ENCODE measurements at places on chromosomes 4 and X.

DNA sequence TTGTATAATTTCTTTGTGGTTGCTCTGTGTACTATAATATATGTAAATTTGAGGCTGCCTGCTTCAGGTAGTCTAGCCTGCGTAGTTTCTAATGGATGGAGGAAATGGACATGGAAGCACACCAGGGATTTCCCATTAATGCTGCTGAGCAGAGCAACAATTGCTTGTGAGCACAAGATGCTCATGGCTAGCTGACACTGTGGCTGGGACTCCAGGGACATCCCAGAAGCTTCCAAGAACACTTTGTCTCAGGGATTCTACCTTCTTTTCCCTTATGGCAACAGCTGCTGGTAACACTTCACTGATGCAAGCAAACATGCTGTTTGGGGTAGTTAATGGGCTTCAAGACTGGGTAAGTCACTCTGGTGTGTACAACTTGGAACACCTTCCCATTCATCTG, 66.1 kb downstream of the TENT5D start:
- DNase-seq, result no peak

- DNase-seq, result no peak
These were observed 15.0 kb downstream of the APELA start for GRCh38 chr4:164892018-164892417.

DNA sequence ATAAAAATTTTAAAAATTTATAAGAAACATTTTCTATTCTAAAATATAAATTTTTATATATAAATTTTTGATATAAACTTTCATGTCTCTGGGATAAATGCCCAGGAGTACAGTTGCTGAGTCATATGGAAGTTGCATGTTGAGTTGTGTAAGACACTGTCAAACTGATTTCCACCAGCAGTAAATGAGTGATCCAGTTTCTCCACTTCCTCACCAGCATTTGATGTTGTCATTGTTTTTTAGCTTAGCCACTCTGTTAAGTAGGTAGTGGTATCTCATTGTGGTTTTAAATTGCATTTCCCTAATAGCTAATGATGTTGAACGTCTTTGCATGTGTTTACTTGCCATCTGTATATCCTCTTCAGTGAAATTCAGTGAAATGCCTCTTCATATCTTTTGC, 66.5 kb downstream of the MAMLD1 start:
- DNase-seq, result no peak

DNA sequence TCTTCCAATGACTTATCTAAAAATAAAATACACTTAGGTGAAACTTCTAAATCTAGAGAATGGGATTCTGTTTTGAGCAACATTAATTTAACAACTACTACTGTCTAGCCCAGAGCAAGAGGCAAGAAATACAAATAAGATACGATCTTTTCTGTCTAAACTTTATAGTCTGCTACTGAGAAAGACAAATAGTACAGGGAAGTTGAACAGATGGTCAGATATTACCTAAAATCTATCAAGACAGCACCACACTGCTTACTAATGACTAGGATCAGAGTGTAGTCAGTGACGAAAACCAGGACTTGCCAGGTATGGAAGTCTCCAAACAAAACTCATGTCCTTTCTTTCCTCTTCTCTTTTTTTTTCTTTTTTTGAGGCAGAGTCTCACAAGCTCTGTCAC, 7.1 kb downstream of the FAM13A start:
- DNase-seq, result no peak

DNA sequence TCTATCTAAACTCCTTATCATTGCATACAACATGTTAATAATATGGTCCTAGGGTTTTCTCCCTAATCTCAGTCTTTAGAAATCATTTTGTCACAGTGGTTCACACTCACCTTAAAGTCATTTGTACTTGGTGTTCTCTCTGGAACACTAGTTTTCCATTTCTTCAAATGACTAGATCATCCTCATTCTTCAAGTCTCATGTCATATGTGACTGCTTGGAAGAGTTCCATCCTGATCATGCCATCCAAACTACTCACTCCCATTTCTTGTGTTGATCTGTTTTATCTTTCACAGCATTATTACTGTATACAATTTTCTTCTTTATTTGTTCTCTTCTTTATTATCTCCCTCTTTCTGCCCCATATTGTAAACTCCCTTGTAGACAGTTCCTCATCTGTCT, 66.5 kb downstream of the HTR2C start:
- no peak for DNase-seq
